T-helper 9 cell (primary cell): ENCODE measurements at places on chromosomes 7 and 10.

DNA sequence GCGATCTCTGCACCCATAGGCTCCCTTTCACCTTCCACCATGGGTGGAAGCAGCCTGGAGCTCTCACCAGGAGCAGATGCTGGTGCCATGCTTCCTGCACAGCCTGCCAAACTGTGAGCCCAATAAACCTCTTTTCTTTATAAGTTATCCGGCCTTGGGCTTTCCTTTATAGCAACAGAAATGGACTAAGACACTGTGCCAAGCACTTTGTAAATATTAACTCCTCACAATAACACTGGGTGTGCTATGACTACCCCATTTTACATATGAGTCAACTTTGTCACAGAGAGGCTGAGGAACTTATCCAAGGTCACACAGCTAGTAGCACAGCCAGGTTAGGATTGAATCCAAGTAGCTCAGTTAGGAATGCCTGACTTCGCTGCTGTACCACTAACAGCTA, 79.7 kb upstream of the KCNMA1 start:
- no peak for DNase-seq

- no peak for DNase-seq
These were observed 218.6 kb downstream of the THSD7A start for GRCh38 chr7:11613292-11613930.

GRCh38 chr7:124652237-124652636, 113.4 kb downstream of the GPR37 start:
- no peak for DNase-seq

DNA sequence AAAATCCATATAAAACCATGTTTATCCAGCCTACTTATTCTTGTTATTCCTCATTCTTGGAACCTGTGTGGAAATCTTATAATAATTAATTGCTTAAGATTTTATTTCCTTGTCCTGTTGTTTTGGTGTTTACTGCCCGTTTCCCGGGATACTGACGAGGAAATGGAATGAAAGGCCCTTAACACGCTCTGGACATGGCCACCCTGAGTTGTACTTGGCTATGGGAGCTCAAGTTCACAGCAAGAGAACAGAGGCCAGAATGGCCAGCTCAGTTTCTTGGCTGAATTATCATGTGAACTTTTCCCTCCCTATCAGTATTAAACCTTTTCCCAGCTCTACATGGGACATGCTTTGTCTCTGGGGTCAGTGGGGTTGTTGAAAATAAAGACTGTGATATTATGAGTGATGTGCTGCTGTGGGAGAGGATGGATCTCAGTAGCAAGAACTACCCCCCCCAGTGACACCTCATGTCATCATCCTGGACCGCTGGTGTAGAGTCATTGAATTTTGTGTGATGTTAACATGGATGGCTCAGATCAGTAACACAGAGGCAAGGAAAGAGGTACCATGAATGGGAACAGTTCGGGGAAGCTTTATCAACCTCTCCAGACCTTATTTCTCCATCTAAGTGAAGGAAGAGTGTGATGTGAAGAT, 87.0 kb upstream of the IGFBP3 start:
- DNase-seq: no peak

DNA sequence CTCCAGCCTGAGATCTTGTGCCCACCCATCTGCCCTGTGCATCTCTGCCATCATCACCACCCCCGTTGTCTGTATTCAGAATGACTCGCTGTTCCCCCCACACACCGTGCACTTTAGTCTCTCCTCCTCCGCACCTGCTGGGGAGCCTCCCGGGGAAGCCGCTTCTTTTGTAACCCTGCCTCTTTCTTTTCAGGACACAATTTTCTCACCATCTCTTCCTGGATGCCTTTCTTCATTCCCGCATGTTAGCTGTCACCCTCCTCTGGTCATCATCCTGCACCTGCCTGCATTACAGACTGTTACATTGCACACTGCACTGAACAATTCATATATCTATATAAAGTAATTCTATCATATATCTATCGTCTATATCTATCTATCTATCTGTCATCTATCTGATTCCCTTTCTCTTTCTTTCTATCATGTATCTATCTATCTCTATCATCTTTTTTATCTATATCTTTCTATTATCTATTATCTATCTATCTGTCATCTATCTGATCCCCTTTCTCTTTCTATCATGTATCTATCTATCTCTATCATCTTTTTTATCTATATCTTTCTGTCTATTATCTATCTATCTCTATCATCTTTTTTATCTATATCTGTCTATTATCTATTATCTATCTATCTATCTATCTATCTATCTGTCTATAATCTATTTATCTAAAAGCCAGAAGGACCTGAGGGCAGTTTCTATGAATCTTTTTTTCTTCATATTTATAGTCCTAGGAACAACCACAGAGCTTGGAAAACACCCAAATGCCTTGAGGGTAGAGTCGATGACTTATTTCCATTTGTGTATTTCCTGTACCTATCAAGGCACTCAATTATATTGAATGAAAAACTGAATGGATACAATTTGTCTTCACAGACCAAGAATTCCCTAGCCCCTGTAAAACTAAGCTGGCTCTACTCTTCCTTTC, 642.5 kb downstream of the ACTR3B start:
- DNase-seq: no peak

GRCh38 chr7:14682910-14683465, 219.6 kb downstream of the DGKB start:
- DNase-seq: no peak

DNA sequence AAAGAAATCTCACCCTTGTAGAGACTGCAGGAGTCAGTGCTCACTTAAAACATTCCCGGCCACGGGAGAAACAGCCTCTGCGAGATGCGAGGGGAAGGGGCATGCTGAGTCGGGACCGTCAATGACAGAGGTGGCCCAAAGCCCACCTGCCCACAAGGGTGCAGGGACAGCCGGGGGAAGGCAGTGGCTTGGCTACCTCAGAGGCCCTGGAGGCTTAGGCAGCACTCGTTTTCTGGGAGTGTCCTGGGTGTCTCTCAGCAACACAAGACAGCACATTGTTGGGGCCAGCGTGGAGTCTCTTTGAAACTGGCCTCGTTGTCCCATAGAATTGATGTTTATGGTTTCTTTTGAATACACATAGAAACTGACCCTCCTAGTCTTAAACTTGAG, 25.6 kb upstream of the SYCE1 start:
- no peak for DNase-seq

- no peak for DNase-seq
These were observed 105.7 kb downstream of the ST8SIA6 start for GRCh38 chr10:17348501-17349349.

GRCh38 chr10:71202314-71202713, 10.1 kb upstream of the UNC5B start:
- no peak for DNase-seq

- DNase-seq: peak; percentile 55
These were observed 42.9 kb upstream of the BHLHA15 start for GRCh38 chr7:98168181-98168903.

- DNase-seq: no peak
These were observed 144.5 kb downstream of the PTPRN2 start for GRCh38 chr7:158443014-158443687.

GRCh38 chr10:25231751-25232150, 57.0 kb downstream of the GPR158 start:
- DNase-seq: no peak

GRCh38 chr7:45967591-45968157, 46.6 kb upstream of the IGFBP3 start:
- DNase-seq: no peak

DNA sequence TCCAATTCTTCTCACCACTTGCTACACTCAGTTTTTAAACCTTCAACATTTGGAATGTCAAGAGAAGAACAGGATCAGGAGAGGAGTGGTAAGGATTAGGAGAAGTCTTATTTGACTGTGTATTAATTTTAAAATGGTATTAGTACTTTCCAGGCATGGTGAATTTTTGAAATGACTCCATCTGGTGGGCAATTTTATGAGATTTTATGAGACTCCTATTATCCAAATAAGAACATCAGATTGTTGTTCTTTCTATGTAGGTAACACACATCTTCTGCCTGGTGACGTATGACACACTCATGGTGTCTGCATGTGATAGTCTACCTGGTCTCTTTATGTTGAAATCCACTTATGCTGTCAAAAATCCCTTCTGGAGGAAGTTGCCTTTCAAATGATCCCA, 51.0 kb downstream of the SLC13A1 start:
- no peak for DNase-seq
